ENCODE measurements at places on chromosomes 7 and 10.

DNA sequence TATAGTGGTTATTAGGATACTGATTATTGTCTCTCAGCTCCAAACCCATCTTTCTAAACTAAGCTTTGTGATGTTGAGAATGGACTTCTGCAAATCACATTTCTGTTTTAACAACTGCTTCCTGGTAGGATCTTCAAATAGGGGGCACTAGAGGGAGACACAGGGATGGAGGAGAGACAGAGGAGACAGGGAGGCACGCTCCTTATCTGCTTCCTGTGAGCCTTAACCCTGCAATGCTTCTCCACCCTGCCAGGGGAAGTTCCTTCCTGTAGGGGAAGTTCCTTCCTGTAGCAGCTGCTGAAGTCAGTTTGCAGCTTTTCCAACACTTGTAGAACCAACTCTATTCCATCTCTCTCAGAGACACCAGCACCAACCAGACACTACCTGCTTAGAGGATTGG is 847.2 kb downstream of the CCSER2 start:
- DNase-seq = peak; percentile 18

DNA sequence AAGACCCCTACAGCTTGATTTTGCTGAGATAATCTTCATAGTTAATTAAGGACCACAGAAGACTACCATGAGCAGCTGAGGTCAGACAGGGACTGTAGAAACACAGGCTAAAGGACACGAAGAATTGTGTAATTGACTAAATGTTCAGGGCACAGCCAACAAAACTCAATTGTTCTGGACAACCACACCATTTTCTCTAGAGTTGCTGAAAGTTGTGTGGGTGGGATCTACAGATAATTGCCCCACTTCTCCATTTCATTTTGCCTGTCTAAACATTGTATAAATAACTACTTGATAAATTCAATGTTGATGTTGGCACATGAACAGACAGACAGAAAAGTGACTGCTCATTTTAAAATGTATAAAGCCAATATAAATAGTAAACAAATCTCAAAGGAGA is 39.0 kb upstream of the SLC16A12 start:
- DNase-seq = no peak

DNA sequence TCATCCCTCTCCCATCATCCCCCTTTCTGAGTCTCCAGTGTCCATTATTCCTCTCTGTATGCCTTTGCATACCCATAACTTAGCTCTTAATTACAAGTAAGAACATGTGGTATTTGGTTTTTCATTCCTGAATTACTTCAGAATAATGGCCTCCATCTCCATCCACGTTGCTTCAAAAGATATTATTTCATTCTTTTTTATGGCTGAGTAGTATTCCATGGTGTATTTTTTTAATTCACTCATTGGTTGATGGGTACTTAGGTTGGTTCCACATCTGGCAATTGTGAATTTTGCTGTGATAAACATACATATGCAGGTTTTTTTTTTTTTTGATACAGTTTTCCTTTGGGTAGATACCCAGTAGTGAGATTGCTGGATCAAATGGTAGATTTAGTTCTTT is 40.4 kb downstream of the CCSER2 start:
- DNase-seq = no peak

- DNase-seq = no peak
These were observed 461.1 kb downstream of the HTR7 start for GRCh38 chr10:90396721-90397120.

DNA sequence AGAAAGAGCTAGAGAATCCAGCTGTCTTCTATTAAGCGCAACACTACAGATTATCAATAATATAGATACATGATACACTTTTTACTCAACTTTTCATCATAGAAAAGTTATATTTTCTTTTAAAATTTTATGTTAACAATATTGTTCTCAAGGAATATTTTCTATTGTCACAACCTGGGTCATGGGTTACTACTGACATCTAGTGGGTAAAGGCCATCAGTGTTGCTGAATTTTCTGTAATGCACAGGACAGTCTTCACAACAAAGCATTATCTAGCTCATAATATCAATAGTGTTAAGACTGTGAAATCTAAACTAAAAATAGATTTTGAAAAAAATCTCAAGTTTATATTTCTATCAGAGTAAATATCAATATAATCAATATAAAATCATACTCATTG is 209.8 kb downstream of the ZNF33B start:
- no peak for DNase-seq

DNA sequence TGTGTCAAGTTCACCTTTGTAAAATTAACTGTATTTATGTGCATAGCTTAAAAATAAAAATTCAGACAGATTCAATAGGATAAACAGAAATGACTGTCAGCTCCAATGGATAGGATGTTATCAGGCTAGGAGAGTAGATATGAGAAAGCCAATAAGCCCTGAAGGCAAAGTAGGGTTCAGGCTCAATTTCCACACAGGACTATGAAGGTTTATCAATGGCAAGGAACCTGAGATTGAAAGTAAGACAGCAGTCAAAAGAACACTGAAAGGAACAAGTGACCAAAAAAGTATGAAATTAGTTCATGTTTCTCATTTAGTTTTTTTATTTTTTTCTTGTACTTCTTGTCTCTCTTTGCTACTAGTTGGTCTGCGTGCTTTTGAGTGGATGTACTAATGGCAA is 121.4 kb downstream of the ELMO1 start:
- no peak for DNase-seq

DNA sequence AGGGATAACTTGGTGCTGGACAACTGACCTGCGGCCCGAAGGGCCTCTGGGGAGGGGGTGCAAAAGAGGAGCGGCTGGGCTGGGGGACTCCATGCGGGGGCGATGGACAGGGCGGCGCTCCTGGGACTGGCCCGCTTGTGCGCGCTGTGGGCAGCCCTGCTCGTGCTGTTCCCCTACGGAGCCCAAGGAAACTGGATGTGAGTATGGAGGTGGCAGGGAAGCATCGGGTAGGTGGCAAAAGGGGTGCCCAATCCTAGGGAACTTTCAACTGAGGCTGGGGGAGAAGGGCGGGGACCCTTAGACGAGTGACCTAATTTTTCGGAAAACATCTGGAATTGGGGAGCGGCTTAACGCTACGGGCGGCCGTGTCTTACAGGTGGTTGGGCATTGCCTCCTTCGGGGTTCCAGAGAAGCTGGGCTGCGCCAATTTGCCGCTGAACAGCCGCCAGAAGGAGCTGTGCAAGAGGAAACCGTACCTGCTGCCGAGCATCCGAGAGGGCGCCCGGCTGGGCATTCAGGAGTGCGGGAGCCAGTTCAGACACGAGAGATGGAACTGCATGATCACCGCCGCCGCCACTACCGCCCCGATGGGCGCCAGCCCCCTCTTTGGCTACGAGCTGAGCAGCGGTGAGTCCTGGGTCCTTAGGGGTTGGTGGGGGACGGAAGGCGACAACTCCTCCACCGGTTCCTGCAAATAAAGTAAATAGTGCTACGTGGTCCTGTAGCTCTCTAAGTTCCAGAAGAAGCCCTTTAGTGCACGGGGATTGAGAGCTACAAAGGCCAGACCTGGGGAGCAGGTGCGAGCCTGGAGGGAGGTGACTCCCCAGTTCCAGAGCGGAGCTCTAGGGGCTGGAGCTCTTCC is 622 bp downstream of the WNT16 start:
- peak; percentile 71 for DNase-seq

DNA sequence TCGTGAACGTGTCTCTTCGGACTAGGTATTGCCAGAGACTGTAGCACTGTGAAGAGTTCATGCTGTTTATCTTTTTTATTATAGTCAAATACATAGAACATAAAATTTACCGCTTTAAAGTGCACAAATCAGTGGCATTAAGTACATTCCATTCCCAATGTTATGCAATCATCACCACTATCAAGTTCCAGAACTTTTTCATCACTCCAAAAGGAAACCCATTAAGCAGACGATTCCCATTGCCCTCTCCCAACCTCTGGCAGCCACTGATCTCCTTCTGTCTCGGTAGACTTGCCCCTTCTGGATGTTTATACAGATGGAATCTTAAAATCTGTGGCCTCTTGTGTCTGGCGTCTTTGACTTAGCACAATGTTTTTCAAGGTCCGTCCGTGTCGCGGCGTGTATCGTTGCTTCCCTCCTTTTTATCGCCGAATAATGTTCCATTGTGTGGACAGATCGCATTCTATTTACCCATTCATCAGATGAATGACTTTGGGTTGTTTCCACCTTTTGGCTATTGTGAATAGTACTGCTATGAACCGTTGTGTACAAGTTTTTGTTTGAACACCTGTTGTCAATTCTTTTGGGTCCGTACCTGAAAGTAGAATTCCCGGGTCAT is 2.7 kb downstream of the PROSER2 start:
- no peak for DNase-seq

- DNase-seq = no peak
These were observed 176.3 kb upstream of the MEOX2 start for GRCh38 chr7:15862781-15863165.

DNA sequence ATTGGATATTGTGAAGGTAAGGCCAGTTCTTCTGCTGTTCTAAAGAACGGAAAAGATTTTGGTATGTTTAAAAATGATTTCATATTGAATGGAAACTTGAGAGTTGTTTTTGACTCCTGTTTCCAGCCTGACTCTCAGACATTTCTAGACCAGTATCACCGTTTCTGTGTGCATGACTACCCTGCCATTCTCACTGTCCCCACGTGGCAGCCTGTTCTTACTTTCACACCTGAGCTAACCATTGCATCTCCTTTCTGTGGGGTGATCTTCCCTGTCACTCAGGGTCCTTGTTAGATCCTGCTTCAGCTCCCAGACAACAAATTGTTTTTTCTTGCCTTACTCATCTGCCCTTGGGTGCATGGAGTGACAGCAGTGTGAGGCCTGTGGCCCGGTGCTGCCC is 38.9 kb downstream of the GLRX3 start:
- no peak for DNase-seq

DNA sequence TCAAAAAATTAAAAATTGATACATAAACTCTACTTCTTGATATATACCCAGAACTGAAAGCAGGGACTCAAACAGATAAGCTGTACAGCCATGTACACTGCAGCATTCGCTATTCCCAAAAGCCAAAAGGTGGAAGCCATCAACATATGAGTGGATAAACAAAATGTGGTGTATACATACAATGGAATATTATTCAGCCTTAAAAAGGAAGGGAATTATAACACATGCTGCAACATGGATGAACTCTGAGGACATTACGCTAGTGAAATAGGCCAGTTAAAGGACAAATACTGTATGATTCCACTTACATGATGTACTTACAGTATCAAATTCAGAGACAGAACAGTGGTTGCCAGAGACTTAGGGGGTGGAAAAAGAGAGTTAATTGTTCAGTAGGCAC is 8.1 kb downstream of the TMEM209 start:
- DNase-seq = no peak

- DNase-seq = no peak
These were observed 170.6 kb downstream of the FZD1 start for GRCh38 chr7:91434836-91435235.

- no peak for DNase-seq
These were observed 10.4 kb downstream of the HTR7 start for GRCh38 chr10:90847436-90847835.

DNA sequence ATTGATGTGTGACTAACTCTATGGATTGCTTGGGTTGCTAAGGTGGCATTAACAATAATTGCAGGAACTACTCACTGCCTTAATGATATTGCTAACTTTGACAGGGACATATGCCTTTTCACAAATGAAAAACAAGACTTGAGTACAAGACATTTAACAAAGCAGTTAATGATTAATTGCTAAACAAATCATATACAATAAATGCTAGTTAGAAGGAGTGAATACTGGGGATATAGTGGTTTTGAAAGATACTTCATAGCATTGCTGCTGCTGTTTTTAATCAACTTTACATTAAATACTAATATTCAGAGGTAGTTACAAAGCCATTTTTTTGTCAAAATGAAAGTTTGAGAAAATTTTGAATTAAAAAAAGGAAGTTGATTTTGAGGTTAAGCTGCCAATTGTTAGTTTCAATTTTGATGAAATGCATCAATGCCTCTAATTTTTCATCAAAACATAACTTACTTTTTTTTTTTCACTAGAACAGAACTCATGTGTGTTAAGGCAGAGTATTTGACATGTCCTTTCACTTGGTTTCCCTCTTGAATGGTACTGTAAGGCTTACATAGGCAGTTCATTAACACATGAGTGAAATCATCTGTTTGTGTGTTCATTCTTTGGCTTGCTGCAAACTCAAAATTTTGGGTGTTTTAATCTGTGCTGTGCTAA is 106.2 kb upstream of the SEMA3D start:
- no peak for DNase-seq

GRCh38 chr10:133474027-133474426 is 20.3 kb downstream of the SCART1 start:
- no peak for DNase-seq

DNA sequence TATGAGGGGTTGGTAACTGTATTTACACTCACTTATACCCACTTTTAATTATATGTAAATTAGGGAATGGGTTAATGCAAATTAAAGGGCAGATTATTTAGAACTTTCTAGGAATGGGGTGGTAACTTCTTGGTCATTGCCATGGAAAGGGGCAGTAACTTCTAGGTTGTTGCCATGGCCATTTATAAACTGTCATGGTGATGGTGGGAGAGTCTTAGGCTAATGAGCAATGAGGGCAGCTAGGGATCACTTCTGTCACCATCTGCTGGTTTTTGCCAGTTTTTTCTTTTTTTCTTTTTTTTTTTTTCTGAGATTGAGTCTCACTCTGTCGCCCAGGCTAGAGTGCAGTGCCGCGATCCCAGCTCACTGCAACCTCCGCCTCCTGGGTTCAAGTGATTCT is 33.1 kb downstream of the NAPEPLD start:
- DNase-seq = no peak

DNA sequence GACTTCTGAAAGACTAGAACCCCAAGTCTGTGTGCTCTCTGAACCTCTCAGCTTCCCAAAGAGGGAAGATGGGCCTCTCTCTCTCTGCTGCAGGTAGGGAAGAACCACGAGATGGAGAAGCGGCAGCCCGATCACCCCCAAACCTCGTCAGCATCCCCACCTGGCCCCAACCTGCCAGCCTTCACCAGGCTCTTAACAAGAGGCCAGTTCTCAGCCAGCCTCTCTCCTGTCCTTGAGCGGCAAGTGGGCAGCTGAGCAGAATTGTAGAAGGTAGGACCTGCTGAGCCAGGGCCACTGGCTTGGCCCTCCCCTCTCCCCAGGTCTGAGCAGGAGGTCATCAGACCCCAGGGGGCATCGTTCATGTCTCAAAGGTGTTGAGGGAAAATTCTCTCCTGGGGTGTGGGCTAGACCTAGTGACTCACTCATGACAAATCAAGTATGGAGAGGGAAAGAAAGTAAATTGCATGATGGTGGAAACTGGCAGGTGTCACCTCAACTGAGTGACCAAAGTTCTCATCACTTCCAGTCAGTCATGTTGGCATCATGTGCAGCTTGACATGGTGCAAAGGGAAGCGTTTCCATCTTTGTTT is 92.0 kb upstream of the GPR26 start:
- no peak for DNase-seq

GRCh38 chr7:3307435-3307834 is 6.4 kb downstream of the SDK1 start:
- DNase-seq = no peak

DNA sequence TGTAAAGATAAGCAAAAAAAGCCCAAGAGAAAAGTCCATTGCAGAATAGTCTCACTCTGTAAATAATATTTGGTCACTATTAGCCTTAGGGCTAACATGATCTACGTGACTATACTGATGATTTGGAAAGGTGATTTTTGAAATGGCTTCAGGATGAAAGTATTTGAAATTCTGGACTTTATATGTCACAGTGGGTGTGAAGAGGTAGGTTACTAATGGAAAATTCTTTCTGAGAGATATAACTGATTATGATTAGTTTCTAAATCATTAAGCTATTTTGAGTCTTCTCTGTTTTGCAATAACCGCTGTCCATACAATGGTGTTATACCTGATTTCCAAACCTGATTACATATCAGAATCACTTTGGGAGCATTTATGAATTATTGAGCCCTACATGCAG is 20.1 kb upstream of the HBP1 start:
- no peak for DNase-seq
